Stimulated activated CD4-positive, alpha-beta T cell treated with anti-CD3 and anti-CD28 coated beads, Interleukin-4, amount 100 ng/mL, for 48 hours (primary cell): ENCODE measurements at places on chromosomes 2 and 18.

- DNase-seq = no peak
Observed at GRCh38 chr18:45044787-45045186, 364.1 kb downstream of the SETBP1 start.

- DNase-seq = no peak
Observed at GRCh38 chr2:152186262-152186661, 10.7 kb upstream of the STAM2 start.

DNA sequence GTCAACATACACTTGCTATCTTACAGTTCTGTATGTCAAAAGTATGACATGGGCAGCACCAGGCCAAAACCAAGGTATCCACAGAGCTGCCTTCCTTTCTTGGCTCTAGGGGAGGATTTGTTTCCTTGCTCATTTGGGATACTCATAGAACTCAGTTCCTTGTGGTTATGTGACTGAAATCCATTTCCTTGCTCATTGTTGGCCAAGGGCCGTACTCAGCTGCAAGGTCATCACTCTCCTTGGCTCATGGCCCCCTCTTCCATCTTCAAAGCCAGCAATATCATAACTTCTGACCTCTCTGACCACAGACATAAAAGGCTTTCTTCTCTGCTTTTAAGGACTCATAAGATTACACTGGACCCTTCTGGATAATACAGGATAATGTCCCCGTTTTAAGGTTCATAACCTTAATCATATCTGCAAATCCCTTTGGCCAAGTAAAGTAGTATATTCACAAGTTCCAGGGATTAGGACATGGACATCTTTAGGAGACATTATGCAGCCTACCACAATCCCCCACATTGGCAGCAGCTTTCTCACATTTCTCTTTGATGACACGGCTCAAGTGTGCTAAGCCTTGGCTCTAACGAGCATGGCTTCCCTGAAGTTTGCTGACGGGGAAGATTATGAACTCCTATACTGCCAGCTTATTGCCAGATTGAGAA is 20.9 kb downstream of the TMEM237 start:
- DNase-seq = no peak

DNA sequence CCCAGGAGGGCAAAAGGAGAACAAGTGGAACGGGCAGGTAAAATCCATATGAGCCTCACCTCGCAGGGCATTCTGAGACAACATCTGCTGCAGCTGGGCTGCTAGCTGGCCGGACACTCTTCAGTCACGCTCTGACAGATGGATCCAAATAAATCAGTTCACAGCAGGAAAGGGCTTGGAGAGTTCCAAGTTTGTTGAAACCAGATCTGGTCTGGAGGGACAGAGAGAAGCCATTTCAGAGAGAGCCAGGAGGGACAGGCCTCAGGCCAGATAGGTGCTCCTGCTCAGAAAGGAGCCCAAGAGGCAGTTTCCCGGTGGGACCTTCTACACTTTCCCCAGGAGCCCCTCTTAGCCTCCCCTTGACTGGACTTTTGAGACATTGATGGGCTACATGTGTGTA is 28.2 kb upstream of the TNP1 start:
- DNase-seq = no peak

DNA sequence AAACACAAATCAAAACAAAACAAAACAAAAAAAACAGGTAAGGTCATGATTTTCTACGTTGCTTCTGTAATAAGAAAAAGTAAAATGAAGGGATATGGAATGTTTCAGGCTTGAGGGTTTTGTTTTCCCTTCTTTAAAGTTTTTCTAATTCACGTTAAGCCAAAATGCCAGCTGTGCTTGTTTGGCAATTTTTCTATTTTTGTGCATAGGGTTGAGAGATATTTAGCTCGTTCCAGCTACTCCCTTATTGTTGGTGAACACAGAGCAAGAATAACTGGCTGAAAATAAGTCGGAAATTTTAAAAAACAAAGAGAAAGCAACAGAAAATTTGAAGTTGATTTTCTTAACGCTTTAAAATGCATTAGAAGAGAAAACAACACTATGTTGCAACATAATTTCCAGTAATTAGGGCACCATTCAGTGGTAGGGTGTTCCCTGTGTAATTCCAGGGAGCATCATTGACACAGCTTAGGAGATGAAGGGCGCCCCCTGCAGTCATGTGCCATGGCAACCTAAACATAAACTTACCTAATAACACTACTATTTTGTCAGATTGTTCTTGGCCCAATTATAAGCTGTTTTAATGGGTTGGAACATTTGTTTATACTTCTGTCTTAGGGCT is 99.5 kb downstream of the DTNA start:
- no peak for DNase-seq

- DNase-seq = no peak
Observed at GRCh38 chr2:207801259-207801658, 31.6 kb upstream of the FZD5 start.

GRCh38 chr2:133658020-133658903 is 90.0 kb upstream of the NCKAP5 start:
- no peak for DNase-seq

DNA sequence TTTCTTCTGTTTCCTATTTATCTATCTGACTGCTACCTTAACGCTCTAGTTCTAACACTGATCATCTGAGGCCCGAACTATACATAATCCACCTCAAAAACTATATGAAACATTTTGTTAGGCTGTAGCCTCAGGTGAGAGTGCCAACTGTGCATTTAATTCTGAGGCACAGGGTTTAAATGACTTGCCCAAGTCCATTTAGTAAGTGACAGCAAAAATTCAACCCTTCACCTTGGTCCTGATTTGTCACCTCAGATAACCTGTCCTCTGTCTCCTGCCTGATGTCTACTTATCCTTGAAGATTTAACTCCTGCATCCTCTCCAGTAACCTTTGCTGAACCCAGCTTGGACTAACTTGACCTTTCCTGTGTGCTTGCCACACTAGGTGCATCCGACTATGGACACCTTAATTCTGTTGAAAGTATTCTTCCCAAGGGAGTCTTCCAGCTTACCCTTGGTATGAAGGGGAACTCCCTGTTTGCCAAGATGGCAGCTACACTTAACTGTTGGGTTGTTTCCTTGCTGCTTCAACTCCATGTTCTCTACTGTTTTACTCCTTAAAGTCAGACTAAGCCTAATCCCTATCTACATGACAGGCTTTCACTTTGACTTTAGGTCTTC is 23.5 kb downstream of the CD302 start:
- no peak for DNase-seq

- no peak for DNase-seq
Observed at GRCh38 chr2:230944123-230944653, 19.1 kb upstream of the GPR55 start.

- no peak for DNase-seq
Observed at GRCh38 chr2:176455816-176456291, 186.6 kb downstream of the MTX2 start.

DNA sequence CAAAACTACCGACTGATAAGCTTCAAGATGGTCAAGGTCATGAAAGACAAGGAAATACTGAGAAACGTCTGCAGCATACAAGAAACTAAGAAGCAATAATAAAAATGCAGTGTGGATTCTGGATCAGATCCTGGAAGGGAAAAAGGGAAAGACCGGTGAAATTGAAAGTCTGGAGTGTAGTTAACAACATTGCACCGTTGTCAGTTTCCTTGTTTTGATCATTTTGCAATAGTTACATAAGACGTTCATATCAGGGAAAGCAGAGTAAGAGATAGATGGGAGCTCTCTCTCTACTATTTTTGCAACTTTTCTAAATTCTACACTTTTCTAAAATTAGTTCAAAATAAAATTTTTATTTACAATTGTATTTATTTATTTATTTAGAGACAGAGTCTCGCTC is 15.0 kb upstream of the ZNF407 start:
- DNase-seq = no peak

- no peak for DNase-seq
Observed at GRCh38 chr2:7180638-7181370, 263.6 kb downstream of the RNF144A start.

DNA sequence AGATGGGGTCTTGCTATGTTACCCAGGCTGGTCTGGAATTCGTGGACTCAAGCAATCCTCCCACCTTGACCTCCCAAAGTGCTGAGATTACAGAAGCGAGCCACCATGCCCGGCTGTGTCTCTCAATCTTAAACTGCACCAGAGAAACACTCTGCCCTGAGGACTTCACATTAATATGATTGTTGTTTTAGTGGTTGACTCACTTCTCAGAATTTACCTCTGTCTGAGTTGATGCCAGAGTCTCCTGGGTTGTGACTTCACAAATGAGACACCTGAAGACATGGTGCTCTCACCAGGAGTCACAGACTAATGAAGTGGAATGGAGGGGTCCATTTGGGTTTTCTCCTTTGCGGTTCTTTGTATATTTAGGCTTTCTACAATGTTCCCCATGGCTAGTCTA is 61.0 kb upstream of the TGIF1 start:
- no peak for DNase-seq

DNA sequence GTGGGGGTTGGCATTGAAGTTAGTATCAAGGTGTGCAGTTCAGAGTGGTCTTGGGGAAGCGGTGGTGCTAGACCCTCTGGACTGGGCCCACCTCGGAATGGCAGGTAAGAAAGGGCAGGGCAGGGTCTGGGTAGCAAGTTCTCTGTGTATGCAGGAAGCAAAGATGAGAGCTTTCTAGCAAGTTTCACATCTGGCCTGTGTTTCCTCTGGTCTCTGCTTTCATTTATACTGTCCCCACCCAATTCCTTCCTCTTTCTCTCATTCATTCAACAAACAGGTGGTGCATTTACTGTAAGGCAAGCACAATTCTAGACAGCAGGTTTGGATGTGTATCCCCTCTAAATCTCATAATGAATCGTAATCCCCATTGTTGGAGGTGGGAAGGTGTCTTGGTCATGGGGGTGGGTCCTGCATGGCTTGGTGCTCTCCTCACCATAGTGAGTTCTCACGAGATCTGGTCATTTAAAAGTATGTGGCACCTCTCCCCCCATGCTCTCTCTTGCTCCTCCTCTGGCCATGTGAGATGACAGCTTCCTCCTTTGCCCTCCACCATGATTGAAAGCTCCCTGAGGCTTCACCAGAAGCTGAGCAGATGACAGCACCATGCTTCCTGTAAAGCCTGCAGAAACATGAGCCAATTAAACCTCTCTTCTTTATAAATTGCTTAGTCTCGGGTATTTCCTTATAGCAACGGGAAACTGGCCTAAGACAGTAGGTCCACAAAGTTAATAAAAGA is 51.8 kb downstream of the PKDCC start:
- DNase-seq = no peak

GRCh38 chr18:75418293-75419005 is 9.1 kb downstream of the SMIM21 start:
- DNase-seq = no peak

DNA sequence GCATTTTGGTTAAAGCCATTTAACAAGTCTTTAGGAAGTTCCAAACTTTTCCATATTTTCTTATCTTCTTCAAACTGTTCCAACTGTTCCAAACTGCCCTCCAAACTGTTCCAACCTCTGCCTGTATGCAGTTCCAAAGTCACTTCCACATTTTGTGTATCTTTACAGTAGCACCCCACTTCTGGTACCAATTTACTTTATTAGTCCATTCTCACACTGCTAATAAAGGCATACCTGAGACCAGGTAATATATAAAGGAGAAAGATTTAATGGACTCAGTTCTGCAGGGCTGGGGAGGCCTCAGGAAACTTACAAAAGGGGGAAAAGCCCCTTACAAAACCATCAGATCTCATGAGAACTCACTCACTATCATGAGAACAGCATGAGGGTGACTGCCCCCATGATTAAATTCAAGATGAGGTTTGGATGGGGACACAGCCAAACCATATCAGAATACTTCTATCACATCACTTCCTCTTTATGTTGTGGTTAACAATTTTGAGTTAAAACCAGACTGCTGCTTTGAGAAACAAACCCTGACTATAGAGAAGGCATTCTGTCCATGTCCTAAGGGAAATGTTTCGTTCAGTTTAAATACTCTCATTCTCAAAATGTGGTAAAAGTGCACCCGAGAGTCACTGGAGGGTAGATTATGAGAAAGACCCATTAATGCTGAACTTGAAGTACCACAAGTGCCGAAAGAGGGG is 11.0 kb downstream of the IL18R1 start:
- DNase-seq = no peak

- no peak for DNase-seq
Observed at GRCh38 chr2:202290970-202291369, 25.4 kb downstream of the NOP58 start.

- no peak for DNase-seq
Observed at GRCh38 chr2:144241801-144242200, 278.1 kb downstream of the ZEB2 start.

- no peak for DNase-seq
Observed at GRCh38 chr2:112004253-112004645, 50.8 kb upstream of the TMEM87B start.
